HT1080 (cell line): ENCODE measurements at places on chromosomes 1 and 21.
A peak's percentile ranks its signal among the peaks of the same experiment; 100 is the strongest.

DNA sequence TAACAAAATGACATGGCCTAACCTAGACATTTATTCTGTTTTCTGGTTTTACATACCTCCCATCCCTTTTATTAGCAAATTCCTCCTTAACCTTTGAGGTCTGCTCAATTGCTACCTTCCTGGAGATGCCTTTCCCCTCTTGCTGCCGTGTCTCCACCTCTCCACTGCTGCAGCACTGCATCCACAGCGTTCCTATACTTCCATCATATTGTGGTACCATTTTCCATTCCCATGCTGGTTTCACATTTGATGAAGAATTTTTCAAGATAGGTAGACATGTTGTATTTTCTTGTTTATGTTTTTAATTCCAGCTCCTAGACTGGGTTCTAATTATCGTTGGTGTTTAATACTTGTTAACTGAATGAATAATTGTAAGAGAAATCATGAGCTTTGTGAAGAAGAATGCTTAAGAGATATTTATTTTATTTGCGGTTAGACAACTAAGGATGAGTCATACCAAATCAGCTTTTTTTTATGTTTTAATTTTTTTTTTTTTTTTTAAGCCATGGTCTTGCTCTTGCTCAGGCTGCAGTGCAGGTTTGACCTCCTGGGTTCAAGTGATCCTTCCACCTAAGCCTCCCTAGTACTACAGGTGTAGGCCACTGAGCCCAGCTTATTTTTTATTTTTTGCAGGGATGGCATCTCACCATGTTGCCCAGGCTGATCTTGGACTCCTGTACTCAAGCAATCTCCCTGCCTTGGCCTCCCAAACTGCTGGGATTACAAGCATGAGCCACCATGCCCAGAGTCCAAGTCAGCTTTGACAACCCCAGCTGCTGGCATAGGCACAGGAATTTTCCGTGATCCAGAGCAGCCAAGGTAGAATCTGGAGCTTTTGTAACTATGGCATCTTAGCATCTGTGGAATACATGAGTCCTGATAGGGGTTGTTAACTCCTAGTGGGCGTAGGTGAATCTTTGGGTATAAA is 44.0 kb downstream of the ATP6V1G3 start:
- DNase-seq = peak; percentile 82

GRCh38 chr1:14215151-14215550 is 383.3 kb upstream of the KAZN start:
- no peak for DNase-seq

- no peak for DNase-seq
These were observed 17.9 kb downstream of the SLC9A1 start for GRCh38 chr1:27136998-27137542.

GRCh38 chr1:209697126-209697525 is 7.5 kb upstream of the HSD11B1 start:
- peak; percentile 18 for DNase-seq

DNA sequence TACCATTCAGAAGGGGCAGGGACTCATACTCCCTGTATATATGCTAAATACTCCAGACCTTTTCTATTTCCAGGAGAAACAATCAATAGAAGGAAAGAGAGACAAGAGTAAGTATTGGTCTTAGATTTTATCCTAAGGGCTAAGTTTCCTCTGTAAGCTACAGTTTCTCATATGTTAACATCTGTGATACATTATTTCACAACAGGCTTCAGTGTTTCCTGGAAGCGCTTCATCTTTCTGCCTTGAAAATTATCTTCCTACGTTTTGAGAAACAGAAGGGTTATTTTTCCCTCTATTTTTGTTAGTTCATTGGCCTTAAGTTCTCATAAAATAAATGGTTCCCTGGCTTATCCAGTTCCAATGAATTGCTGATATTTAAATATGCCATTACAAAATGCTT is 15.6 kb downstream of the FMO1 start:
- no peak for DNase-seq

GRCh38 chr21:33278721-33279120 is 12.6 kb downstream of the IL10RB start:
- no peak for DNase-seq

GRCh38 chr21:33441489-33442477 is 38.0 kb downstream of the TMEM50B start:
- DNase-seq = peak; percentile 86

GRCh38 chr1:18597160-18598042 is 33.2 kb upstream of the PAX7 start:
- no peak for DNase-seq

- DNase-seq = no peak
These were observed 1.7 kb upstream of the ECE1 start for GRCh38 chr1:21291964-21292363.

GRCh38 chr1:54324251-54325140 is 81.7 kb downstream of the SSBP3 start:
- no peak for DNase-seq

DNA sequence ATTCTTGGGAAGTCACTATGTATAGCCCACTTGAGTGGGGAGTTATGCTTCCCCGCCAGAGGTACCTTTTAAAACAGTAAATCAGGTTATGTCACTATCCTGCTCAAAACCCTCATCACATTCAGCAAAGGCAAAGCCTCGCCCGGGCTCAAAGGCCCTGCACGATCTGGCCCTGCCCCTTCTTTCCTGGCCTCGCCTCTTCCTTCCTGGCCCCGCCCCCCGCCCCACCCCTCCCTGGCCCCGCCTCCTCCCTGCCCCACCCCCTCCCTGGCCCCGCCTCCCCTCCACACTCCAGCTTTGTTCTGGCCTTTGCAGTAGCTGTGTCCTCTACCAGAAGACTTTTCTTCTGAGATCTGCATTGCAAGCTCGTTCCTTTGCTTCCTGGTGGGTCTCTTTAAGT is 6.6 kb downstream of the LDLRAD2 start:
- DNase-seq = no peak

- no peak for DNase-seq
These were observed 2.2 kb downstream of the CLIC6 start for GRCh38 chr21:34670962-34671348.

DNA sequence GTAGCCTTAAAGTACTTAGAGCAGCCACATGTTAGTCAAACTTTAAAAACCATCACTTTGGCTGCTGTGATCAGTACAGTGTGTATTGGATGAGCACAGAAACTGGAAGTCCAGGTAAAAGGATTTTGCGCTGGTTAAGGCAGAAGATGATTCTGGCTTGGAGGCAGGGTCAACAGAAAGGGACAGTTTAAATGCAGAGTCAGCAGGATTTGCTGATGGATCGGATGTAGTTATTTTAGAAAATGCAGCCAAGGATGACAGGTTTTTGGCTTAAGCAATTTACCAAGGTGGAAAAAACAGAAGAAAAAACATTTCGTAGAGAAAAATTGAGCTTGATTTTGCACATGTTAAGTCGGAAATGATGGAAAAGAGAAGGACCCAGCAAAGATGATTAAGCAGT is 45.9 kb upstream of the MORC3 start:
- no peak for DNase-seq

DNA sequence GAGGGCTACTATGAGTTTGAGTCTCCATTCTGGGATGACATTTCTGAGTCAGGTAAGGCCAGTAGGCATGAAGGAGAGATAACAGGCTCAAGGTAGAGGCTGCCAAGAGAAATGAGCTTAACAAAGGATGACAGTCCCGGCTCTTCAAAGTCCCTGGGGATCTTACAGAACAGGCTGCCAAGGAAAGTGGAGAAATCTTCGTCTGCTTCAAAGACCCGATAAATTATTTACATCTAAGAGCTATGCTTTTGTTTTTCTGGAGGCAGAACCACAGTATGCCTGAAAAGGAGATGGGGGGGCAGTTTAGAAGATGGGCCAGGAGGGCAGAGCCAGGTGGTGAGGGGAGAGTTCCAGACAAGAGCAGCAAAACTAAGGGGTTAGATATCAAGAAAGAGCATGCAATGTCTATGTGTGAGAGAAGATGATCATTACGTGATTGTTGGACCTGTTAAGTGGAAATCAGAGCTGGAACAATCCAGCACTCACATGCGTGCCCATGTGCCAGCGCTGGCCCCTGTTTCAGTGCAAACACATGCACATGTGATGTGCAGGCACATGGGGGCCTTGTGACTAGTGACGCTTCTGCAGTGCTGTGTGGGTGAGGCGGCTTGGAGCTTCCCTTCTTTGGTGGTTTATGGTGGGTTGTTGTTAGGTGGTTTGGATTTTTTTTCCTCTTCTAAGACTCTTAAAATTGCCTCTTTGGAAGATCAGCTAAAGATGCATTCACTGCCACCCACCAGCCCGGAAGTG is 25.7 kb downstream of the CAMK1G start:
- no peak for DNase-seq

DNA sequence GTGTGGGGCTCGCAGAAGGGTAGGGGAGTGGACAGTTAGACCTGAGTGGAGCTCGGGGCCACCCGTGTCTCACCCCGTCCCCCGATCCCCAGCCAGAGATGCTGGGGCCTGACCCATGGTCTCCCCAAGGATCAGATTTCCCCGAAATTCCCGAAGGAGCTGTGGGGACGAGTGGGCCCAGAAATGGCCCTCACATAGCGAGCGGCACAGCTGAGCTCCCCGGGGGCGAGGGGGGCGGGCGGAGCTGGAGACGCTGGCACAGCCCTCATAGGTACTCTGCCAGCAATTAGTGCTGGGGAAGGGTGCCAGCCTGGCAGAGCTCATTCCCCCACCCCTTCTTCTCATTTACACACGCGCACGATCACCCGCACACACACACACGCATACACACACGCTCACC is 9.2 kb downstream of the CASZ1 start:
- no peak for DNase-seq

DNA sequence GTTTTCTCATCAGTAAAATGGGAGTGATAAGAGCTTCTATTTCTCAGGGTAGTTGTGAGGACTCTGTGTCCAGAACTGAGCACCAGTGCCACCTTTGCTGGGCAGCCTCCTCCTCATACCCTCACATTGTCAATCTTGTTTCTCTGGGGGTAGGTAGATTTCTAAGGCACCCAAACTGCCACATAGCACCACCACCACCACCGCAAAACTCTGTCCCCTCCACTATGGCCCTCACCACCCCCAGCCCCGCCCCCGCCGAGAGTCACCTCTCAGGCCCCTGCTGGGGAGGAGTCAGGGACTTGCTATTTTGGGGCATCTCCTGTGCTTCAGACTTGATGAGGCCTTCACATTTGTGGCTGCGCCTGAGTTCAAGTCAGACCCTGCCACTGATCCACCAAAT is 549.2 kb downstream of the PTPRU start:
- DNase-seq = no peak

- DNase-seq = no peak
These were observed 204.7 kb downstream of the ST6GALNAC3 start for GRCh38 chr1:76279101-76279748.

- no peak for DNase-seq
These were observed 269.4 kb downstream of the BACH1 start for GRCh38 chr21:29568020-29568697.

DNA sequence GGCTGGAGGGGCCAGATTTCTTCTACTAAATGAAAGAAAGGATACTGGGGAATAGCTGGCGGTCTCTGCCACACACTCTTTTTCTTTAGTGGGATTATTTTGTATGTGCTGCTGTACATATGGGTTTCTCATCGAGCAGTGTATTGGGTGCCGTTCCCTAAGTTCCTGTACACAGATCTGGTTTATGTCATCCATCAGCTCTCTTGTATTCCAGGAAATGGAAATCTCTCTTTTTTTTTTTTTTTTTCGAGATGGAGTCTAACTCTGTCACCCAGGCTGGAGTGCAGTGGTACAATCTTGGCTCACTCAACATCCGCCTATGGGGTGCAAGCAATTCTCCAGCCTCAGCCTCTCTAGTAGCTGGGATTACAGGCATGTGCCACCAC is 27.0 kb upstream of the NID1 start:
- no peak for DNase-seq

DNA sequence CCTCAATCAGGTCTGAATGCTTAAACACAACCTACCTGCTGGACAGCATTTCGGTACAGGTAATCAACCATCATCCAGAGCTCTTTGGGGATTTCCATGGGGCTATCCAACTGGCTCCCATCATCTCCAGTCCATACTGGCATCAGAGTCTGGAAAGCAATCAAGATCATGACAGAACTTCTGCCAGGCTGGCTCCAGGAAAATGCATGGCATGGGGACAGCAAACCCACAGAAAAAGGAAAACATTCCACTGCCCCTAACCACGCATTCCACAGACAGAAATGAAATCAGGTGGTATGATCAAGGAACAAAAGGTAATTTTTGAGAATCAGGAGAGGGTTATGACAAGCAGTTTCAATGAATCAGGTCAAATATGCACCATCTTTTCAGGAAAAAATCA is 9.1 kb upstream of the MTF1 start:
- no peak for DNase-seq

DNA sequence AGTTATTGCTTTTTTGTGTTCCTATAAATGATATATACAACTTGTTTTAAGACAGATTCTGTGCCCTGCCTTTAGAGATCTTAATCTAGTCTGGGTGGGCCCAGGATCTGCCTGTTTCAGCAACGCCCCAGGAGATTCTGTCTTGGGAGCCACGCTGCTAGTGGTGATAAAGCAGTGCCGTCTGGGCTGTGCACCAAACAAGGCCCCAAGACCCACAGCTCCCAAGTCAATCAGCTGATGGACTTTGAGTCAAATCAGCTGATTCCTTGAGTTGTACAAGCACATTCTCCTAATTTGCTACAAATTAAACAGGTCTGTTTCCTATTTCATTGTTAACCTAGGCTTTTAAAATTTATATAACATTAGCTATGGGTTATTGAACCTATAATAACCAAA is 15.7 kb upstream of the SLC44A3 start:
- no peak for DNase-seq

GRCh38 chr1:235997049-235997448 is 67.8 kb downstream of the NID1 start:
- DNase-seq = no peak

- no peak for DNase-seq
These were observed 82.8 kb downstream of the PRKAB2 start for GRCh38 chr1:147089457-147089856.

GRCh38 chr21:36129219-36129618 is 5.7 kb upstream of the CBR3 start:
- no peak for DNase-seq

DNA sequence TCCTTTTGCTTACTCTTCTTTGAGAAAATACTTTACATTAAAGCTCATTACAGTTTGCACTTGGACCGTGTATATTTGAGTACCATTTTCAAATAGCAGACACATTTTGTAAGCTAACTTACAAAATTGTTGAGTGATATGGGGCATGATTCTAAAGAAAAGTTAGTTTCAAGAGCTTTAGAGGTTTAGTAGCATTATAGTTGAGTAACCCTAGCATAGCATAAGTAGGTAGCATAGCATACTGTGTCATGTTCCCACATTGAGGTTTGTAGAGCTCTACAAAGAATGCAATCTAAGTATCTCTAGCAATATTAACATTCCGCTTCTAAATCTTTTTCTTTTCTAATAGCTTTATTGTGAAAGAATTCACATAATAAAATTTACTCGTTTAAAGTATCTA is 92.0 kb downstream of the ITSN1 start:
- DNase-seq = no peak
